ENCODE measurements at places on chromosomes 3 and 15.
A peak's percentile ranks its signal among the peaks of the same experiment; 100 is the strongest.

- DNase-seq, result no peak
Observed at GRCh38 chr3:22594990-22595389, 608.1 kb upstream of the UBE2E2 start.

DNA sequence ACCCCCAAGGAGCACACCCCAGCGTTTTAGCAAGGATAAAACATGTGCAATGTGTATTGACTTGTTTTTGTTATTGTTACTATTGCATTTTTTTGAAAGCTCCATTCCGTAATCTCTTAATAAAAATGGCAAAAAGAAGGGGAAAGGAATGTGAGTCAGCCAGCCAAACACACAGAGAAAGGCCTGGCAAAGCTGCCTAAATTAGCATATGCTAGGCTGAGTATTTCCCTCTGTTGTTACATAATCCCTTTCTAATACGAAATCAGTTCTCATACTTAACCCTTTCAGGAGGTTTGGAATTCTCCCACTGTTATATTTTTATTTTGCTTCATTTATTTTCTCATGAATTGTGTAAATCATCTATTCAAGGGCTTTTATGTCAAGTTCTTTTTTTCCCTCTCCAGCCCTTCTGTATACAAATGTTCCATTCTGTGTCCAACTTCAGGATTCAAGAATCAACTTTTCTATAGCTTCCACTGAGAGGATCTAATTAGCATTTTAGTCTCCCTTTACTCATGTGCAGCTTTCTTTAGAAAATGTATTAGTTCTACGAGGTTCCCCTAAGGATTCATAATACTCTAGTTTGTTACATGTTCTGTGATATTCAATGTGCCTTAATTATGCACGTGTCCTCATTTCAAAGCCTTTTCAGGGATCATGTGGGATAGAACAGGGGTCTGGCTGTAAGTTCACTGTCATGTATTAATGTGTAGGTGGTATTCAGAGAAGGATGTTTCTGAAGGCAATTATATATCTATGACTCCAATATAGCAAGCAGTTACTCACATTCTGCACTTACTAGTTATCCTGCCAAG lies 9.2 kb downstream of the CADM2 start:
- no peak for DNase-seq

DNA sequence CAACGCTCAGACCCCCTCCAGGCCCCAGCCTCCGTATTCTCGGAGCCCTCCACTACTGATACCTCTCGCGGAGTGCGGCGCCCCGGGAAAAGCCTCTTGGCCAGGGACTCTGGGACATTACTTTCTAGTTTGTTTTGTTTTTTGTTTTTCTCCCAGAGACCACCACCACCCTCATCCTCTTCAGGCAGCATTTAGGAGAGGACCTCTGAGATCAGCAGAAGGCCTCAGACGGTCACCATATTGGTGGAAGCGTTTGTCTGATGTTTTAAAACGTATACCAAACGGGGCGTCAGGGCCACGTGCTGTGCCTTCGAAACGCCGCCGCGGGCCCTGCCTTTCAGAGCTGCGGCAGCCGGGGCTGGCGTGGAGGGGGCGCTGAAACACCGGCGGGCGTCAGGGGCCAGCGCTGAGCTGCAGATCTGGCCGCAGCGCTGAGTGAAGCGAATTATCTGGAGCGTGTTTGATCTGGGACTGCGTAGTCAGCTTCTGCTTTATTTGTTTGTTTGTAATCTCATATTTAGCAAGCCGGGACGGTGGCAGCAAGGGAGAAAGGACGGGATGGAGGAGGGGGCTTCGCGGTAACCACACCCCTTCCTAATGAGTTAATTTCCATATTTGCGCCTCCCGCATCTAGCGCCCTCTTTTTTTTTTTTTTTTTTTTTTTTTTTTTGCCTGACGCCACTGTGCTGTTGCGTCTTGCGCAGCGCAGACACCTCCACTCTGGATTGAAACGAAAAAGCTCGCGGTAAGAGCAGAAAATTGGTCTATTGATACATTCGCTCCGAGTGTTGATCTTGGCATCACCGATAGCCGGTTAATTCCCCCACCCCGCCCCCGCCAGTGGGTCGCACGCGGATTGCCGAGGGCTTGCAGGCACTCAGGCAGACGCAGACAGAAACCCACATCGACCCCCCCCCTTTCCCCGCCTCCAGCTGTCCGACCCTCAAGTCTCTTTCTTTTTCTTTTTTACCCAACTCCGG lies 14.9 kb downstream of the SOX2 start:
- DNase-seq, result no peak

GRCh38 chr3:150740733-150741496 lies 22.1 kb downstream of the SIAH2 start:
- DNase-seq, result no peak

DNA sequence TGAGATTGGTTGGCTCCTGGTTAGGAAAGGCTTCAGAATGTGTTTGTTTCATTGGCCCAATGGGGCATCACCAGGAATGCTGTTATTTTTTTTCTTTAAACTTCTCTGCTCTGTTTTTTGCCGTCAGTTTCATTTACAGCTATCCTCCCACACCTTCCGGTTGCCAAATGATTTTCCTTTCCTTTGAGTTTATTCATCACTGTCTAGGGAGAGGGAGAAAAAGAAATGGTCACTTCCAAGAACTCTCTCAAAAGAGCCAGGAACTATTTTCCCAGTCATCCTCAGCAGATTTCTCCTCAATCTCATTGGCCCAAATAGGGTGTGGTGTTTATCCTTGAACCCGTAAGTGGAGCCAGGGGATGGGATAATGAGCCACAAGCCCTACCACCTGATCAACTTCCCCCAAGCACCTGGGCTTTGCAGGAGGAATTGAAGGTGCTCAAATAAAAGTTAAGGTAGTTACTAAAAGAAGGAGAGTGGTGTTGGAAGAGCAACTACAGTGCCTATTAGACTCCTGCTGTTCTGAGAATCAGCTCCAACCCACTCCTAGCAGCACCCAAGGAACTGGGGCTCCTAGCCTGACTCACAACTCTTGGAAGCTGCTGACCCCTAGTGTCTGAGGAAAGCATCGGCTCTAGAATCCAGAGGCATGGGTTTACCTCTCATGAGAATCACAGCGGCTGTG lies 183.8 kb upstream of the IL12A start:
- DNase-seq, result no peak

DNA sequence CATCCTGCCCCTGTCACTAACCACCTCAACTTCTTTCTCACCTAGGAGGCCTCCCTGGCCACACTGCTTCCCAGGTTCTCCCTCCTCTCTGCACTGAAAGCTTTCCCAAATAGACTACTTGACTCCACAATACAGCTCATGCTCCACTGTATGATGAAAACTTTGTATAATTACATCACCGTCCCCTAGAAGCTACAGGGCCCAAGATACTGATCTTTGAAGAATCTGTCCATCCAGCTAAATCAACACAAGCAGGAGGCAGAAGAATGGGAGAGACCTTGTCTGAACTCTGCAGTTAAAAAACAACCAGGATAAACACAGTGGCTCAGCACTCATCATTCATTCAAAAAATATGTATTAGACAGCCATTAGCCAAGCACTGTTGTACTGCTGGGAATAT lies 26.4 kb upstream of the RPS17 start:
- no peak for DNase-seq

GRCh38 chr3:14847613-14848541 lies 29.1 kb downstream of the FGD5 start:
- DNase-seq, result no peak

GRCh38 chr3:193590088-193590856 lies 2.7 kb upstream of the OPA1 start:
- no peak for DNase-seq

DNA sequence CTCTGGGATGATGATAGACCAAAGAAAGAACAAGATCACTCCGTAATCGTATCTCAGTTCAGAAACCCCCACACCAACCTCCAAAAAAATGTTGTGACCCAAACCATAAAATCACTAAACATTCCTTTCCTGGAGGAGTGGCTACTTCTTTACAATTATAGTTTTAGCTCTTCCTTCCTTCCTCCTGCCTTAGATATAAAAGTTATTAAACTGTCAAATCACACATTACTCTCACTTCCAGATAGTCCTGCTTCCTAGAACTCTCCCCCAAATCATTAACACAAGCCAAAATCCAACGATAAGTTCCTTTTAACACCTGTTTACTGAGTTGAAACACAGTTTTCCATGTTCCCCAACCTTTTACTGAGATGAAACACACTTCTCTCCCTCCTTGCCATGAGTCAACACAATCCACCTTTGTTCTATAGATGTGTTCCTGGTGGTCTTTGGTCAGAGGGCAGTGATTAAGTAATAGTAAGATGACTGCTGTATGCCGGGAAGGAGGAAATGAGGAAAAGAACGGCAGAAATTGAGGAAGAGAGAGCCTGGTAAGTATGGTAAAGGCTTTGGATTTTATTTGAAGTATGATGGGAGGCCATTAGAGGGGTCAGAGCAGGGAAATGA lies 8.3 kb upstream of the CRYGS start:
- DNase-seq, result no peak

- DNase-seq, result no peak
Observed at GRCh38 chr3:72370947-72371346, 477.3 kb downstream of the SHQ1 start.

DNA sequence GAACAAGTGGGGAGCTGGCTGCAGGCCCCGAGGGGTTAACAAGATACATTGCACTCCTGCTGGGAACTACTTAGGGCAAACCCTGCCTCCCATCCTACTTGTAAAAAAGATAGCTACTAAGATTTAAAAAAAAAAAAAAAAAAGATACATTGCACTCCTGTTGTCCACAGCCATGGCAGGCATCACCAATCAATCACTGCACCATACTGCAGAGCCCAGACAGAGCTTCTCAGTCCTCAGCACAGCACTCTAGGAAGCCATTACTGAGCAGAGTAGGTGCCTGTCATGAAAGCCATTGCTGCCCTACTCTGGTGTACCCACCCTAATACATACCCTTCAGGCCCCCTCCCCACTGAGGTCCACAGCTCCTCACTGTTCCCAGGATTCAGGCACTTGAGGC lies 64.8 kb downstream of the RASGRF1 start:
- DNase-seq, result no peak

GRCh38 chr15:74956648-74957475 lies at the start of gene RPP25:
Gene RPP25, minus strand, starts transcription at chr15:74956772. Its CDS starts 189 bp downstream, at chr15:74956583.
- DNase-seq, result no peak

DNA sequence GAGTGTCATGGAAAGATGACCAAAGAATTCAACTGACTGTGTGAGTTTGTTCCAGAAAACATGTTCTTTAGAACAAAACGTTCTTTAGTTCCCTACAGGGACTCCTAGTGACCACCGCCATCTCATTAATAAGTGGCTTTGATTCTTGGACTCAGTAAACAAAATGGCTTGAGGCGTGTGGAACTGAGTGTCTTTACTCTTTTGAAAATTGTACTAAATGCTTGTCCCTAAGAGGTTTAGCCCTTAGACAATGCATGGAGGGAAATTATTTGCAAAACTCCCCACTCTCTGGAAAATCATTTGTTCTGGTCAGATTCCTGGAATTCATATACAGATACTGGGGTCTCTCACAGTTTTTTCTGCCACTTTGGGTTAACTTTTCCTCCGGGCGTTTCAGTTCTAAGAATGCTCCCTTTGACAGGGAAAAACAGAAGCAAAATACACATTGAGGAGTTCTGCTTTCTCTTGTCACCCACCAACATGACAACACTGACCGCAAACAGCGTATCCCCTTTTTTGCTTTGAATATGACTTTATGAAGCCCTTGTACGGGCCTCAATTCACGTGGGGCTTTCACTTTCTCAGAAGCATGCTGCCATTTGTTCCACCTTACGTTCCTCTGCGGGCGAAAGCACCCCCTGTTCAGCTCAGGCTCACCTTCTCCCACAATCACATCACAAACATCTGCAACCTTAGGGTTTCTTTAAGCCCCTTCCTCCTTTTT lies 15.3 kb upstream of the NRROS start:
- no peak for DNase-seq

DNA sequence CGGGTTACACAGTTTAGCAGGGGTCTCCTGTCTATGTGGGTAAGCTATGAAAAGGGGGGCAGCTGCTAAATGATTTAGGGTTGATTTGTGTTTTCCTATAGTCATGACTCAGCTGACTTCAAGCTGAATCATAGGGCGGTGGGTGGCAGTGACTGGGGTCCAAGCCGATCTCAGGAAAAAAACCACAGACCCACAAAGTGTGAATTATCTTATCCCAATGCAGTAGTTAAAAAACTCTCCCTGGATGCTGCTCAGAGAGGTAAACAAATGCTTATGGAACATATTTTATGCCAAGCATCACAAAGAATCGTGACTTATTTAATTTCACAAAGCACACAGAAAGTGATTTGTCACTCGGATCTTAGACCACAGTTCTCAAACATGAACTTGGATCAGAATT lies 18.4 kb upstream of the TOPAZ1 start:
- DNase-seq, result no peak

DNA sequence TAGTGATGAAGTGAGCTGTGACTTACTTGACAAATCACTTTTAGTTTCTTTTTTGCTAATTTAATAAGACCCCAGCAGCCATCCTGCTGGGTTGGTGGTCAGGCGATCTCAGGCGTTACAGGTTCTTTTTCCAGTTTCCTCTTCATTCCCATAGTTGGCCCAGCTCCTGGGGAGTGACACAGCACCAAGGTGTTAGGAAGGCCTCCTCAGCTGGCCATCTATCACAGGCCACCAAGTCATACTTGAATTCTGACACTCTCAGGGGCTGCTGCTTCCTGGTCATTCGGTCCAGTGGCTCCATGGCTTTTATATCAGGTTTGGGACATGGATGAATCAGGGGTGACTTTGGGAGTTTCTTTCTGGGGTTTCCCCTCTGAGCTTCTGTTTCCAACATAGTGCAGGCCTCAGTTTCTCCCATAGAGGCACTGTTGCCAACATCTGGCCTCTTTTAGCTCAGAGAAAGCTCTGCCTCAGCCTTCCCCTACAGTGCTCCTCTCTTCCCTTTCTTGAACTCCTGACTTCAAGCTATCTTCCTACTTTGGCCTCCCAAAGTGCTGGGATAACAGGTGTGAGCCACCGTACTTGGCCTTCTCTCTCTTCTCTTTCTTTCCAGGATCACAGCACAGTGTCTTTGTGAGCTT lies 211.8 kb downstream of the NR2F2 start:
- DNase-seq, result no peak

GRCh38 chr15:92095693-92096092 lies 242.2 kb downstream of the SLCO3A1 start:
- no peak for DNase-seq

GRCh38 chr15:60758961-60759729 lies 280.2 kb upstream of the ICE2 start:
- DNase-seq, result peak; percentile 86

- DNase-seq, result no peak
Observed at GRCh38 chr3:168693870-168694269, 598.1 kb upstream of the GOLIM4 start.

- no peak for DNase-seq
Observed at GRCh38 chr3:30779686-30780287, 114.7 kb downstream of the GADL1 start.

- no peak for DNase-seq
Observed at GRCh38 chr15:64665179-64665578, 110.2 kb downstream of the RBPMS2 start.

Data from AG09309 (cell line).